ENCODE measurements at places on chromosomes 2 and 18. TPM values are rescaled to one million over a fixed set of nuclear protein-coding genes. Genes with fewer than 3 reads are reported as not detected.

The PTPRN gene
- 0.33 TPM for total RNA-seq

The NCKAP1 gene
- total RNA-seq: 164 TPM

The IRS1 gene
- total RNA-seq: 6.3 TPM

The CARF gene
- total RNA-seq: 3.7 TPM

The POTEJ gene
- total RNA-seq: not detected

The PRADC1 gene
- total RNA-seq: 15.7 TPM

The NPHP1 gene
- 3.6 TPM for total RNA-seq

The FSHR gene
- total RNA-seq: not detected

The AKAIN1 gene
- total RNA-seq: not detected

The FOXD4L1 gene
- total RNA-seq: not detected

The GKN1 gene
- total RNA-seq: not detected

The BBS5 gene
- total RNA-seq: 35.3 TPM

The KIAA2012 gene
- not detected for total RNA-seq

The ANTXR1 gene
- 166 TPM for total RNA-seq

The VWA3B gene
- not detected for total RNA-seq

The TDRD15 gene
- total RNA-seq: not detected

The UGT1A8 gene
- not detected for total RNA-seq

The RIT2 gene
- total RNA-seq: not detected

The CRYGC gene
- total RNA-seq: not detected

The GPR45 gene
- total RNA-seq: not detected

The STK11IP gene
- 17.6 TPM for total RNA-seq

The PDK1 gene
- 5.7 TPM for total RNA-seq

The POTEC gene
- not detected for total RNA-seq

The GREB1 gene
- 53.3 TPM for total RNA-seq

The SPDYA gene
- 0.34 TPM for total RNA-seq
